GOT3 (cell line): ENCODE measurements at places on chromosomes 5 and 9.

GRCh38 chr5:22892441-22892840 is 39.3 kb upstream of the CDH12 start:
- no peak for DNase-seq

DNA sequence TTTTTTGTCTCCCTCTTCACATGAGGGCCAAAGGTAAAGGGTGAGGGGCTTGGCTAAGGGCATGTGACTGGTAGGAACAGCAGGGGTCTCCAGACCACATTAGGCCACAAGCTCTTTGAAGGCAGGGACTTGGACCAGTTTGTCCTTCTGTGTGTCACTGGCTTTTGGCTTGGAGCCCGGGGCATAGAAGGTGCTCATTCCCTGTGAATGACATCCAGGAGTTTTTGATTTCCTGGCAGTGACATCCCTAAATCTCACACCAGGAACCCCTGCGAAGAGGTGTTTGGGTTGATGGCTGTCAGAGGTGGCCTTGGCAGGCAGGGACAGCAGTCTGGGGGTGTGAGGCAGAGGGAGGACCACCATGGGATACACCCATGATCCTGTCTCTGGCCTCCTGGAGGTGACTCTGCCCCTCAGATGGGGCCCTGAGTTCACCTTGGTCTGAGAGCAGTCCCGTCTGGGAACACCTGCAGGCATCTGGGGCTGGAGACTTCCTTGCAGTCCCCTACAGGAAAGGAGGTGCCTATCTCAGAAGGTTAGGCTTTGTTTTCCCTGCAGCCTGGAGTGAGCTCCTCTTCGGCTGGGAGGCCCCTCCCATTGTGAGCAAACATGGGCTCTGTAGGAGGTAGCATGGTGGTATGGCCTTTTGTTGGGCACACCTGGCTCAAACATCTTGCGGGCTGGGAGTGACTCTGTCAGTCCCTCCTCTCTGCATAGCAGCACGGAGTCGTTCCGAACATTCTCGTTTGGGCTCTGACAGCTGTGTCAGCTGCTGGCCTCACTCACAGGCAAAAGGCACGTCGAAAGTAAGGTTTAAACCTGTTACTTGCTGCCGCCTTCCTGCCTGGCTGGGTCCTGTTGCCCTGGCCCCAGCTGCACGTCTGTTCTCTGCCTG is 38.6 kb upstream of the PITX1 start:
- no peak for DNase-seq

- DNase-seq, result no peak
These were observed 13.7 kb upstream of the PSMB7 start for GRCh38 chr9:124428751-124429529.

DNA sequence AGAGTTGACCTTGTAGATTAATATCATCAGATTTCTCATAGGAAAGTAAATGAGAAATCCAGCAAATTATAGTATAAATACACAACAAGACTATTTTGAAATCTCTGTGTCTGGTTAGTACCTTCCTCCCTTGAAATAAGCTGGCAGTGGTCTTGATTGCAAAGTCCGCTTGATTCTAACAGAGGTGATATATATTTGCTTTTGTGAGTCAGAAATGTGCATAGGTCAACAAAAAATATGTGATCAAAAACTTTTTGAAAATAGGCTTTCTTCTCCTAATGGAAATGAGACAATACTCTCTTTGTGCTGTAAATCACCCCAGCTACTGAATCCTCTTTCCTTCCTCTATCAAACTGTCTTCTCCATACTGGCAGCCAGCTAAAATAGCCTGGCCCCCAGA is 749.2 kb upstream of the CDH10 start:
- DNase-seq, result no peak

DNA sequence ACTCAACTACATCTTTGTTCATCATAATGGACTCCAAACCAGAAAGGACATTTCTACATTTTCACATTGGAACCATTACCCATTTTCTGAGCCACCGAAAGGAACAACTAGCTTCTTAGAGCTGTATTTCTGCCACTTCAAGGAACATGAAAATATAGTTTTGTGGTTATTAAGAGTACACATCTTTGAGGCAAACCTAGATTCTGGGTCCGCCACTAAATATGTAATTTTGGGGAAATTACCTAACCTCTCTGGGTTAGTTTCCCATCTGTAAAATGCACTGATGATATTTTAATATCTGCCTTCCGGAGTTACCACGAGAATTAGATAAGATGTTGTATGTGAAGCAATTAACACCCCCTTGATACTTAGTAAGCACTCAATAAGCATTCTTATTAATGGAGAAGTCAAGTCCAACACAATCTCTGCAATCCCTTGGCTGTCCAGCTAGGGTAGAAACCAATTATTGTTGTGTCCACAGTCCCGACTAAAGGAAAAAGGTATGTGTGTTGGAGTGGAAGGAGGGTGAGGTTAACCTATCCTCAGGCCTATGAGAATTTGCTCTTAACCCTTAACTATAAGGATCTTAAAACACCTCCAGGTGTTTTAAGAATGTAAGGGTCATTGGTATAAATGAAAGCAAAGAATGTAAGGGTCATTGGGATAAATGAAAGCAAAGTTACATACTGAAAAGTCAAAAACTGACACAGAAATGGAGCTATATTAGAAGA is 94.0 kb upstream of the PTGER4 start:
- no peak for DNase-seq

DNA sequence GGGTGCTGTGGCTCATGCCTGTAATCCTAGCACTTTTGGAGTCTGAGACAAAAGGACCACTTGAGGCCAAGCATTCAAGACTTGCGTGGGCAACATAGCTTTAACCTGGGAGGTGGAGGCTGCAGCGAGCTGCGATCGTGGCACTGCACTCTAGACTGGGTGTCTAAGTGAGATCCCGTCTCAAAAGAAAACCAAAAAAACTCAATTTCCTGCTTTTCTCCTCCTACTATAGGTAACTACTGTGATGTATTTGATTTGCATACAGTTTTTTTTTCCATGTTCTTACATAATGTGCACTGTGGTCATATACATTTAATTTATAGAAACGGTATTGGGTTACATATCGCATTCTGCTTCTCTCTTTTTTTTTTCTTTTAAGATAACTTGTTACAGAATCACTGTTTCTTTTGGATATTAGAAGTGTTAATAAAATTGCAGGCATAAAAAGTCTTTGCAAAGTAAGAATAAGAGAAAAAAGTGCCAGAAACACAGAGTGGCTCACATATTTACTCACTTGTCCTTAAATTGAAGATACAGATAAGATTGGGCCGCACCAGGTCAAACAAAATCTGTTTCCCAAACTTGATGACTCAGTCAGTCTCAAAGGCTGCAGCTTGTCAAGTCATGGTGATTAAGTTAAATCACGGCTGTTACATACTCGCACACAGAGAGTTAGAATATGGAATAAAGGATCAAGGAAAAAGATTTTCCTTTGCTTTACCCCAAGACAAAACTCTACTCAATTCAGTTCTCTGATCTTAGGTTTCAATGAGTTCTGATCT is 2.0 kb upstream of the PTGR1 start:
- DNase-seq, result no peak

- DNase-seq, result no peak
These were observed 27.8 kb downstream of the TNFSF15 start for GRCh38 chr9:114777821-114778609.

DNA sequence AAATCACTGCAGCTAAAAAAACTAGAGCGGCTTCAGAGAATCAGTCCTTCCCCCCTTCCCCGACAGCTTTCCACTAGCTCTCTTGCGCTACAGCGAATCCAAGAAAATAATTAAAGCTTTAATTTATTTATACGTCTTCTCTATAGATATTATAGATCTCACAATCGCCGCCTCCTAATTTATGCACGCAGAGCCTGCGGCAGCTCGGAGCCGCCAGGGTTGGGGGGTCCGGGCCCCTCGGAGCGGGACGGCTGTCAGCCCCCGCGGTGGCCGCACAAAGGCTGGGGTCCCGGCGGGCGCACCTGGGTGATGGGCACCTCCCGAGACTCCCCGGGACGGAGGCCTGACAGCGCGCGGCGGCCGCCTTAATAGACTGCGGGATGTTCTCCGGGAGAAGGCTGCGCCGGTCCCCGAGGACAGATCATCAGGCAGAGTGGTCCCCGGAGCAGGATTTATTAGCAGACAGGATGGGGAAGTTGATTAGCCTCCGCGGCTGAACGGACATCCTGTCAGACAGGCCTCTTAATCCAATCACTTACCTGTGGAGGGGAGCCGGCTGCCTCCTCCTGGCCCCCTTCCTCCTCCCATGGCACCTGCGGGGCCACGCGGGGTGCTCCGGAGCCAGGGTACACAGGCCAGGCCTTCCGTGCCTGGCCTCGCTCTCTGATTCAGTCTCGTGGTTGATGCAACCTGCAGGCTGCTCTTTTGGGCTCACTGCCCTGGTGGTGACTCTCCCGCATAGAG is 166.8 kb downstream of the MELK start:
- no peak for DNase-seq

DNA sequence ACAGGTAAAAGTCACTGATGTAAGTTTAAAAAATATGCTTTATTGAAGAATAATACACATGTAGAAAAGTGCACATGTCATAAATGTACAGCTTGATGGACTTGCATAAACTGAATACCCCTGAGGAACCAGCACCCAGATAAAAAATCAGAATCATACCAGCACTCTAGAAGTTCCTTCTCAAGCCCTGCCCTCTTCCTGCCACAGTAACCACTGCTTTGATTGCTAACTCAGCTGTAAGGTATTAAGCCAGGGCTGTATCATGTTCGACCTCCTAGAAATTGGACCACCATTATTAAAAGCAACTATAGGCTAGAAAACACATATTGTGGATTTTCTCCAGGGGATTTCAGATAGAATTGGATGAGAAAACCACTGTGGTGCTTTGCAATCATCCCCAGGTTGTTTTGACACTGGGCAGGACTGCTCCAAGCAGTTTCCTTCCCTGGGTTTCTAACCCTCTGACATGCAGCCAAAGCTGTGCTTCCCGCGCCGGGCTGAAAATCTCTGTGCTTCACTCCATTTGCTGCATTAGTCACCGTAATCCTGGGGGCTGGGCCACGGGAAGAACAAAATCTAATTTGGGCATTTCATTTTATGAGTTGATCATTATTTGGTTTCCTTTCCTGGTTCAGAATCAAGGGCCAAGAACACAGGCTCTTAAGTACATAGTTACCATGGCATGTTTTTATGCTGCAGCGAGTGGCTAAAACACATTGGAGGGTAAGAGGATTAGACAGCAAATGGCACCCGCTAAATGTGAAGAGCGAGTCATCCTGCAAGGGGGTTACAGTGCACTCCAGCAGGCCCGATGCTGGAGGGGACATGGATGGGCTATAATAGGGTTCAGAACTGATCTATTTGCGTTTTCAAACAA is 139.4 kb upstream of the IL12B start:
- no peak for DNase-seq

- no peak for DNase-seq
These were observed 5.4 kb upstream of the P4HA2 start for GRCh38 chr5:132233081-132233480.

DNA sequence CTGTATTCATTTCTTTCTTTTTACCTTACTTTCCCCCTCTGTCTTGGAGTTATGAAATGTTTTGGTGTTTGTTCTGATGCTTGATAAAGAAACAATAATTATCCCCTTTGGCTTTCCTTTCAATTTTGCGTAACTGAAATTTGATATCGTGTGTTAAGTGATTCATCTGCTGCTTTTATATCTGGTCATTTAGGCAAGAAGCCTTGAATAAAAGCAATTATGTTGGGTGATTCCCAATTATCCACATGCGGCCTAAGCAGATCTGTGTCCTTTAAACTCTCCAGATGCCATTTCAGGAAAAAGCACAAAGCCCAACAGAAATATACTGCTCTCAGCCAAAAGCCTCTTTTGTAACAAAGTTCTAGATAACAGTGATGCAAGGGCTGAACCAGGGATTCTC is 92.8 kb downstream of the TAF11L14 start:
- DNase-seq, result no peak

DNA sequence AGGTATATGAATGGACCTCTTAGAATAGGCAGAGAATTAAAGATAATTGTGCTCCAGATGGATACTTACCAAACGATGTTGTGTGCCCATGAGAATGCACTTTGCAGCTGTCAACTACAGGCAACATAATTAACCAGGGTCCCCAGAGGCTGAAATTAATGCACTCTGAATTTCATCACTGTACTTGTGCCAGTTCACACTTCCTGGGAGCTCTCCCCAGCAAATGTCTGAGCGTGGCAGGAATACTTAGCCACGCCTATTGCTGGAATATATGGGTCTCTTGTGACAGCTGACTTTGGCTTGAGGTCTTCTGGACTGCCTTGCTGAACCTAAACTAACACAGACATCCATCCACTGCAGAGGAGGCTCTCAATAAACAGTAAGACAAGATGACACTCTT is 11.9 kb upstream of the C1QTNF2 start:
- DNase-seq, result no peak

DNA sequence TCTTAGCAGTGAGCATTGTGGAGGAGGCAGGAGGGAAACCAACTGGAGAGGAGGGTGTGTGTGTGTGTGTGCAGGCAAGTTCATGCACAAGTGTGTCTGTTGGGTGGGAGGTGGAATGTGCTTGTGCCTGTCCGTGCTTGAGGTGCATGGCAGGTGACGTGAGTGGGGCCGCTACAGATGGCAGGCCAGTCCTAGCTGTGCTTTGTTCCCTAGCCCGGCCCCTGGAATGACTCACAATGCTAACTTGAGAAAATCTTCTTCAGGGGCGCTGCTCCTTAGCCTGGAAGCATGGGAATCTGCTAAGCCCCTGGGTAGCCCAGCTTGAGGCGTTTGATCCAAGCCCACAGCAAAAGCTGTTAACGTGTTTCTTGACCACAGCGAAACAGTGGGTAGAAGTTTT is 25.0 kb upstream of the DMRT2 start:
- no peak for DNase-seq

- no peak for DNase-seq
These were observed 130.5 kb upstream of the ITGA1 start for GRCh38 chr5:52657247-52657645.

DNA sequence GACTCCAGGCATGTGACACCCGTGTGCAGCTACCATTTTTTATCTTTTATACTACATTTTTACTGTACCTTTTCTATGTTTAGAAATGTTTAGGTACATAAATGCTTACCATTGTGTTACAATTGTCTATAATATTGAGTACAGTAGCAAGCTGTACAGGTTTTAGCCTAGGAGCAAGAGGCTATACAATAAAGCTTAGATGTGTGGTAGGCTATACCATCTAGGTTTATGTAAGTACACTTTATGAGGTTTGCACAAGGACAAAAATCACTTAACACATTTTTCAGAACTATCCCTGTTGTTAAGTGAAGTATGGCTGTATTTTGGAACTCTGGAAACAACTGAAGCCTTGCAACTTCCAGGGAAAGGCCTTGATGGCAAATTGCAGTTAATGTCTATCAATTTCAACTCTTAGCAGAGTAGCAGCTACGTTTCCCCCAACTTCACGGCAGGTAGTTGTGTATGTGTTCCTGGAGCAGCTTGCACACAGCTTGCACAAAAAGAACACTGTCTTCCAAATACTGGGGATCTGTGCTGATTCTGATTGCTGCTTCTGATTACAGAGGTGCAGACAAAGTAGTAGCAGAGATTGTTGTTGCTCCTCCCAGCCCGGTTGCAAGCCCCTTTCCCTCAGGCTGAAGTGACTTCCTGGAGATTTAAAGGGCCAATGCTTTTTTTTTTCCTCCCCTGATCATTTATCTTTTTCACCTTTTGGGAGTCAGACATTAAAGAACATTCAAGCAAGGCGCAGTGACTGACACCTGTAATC is 30.0 kb downstream of the SIL1 start:
- DNase-seq, result no peak

GRCh38 chr5:23763170-23763569 is 255.8 kb downstream of the PRDM9 start:
- no peak for DNase-seq

GRCh38 chr5:89849830-89850512 is 559.6 kb downstream of the CETN3 start:
- no peak for DNase-seq
